ENCODE measurements at places on chromosomes 13 and 19.

GRCh38 chr19:36891768-36892357, 24.2 kb downstream of the ZNF829 start:
- no peak for DNase-seq

DNA sequence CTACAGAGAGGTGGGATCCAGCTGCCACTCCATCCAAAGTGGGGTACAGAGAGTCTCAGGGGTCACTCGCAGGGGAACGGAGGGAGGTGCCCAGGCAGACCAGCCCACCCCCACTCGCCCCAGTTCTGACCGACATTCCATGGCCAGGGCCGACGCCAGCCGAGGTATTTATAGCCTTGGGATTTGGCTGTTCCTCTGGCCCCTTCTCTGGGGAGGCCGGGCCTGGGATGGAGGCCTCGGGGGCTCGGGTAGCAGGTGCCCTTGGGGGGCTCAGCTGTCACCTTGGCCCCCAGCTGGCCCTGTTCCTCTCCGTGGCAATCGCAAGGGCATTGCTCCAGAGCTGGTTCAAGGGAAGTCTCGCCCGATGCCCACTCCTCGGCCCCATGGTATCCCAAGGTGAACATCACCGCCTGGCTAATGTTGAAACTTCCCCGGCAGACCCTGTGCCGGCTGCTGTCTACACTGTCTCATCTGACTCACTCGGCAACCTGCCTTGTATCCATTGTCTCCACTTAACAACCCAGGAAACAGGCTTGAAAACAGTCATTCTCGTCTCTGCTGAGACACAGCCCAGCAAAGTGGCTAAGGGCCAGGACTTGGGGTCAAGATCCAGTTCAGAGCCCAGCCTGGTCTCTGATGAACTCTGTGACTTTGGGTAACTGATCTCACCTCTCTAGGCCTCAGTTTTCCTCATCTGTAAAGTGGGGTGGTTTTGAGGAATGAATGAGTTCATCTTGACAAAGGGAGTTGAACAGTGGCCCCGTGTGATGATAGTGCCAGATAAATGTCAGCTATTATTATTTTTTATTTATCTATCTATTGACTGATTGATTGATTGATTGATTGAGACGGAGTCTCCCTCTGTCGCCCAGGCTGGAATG, 9.7 kb downstream of the PRKACA start:
- no peak for DNase-seq

DNA sequence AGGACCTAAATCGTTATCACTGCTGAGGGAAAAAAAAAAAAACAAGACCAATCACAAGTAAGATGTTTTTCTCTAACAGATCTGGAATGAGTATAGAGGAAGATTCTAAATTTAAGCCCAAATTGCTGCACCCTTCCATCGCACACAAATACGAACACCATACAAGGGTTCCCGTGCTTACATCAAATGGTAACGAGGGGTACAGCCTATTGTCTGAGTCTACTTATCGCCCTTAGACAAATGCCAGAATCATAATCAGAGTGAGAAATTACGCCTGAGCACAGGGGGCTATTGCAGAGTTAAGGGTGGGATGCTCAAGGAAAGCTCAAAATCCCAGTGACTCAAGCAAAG, 603 bp downstream of the ZC3H13 start:
- DNase-seq, result no peak

DNA sequence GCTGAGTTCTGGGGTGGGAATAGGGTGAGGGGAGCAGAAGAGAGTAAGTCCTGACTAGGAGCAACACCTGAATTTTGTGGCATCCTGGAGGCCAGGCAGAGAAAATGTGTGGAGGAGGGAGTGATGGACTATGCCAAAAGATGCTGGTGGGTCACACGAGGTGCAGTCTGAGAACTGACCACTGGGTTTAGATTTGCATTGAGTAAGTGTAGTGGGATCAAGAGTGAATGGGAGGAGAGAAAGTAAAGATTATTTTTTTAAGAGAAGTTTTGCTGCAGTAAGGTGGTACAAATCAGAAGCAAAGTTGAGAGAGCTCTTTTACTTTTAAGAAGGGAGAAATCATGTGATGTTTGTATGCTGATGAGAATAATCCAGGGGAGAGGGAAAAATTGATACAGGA, 405.1 kb downstream of the DLEU7 start:
- no peak for DNase-seq

DNA sequence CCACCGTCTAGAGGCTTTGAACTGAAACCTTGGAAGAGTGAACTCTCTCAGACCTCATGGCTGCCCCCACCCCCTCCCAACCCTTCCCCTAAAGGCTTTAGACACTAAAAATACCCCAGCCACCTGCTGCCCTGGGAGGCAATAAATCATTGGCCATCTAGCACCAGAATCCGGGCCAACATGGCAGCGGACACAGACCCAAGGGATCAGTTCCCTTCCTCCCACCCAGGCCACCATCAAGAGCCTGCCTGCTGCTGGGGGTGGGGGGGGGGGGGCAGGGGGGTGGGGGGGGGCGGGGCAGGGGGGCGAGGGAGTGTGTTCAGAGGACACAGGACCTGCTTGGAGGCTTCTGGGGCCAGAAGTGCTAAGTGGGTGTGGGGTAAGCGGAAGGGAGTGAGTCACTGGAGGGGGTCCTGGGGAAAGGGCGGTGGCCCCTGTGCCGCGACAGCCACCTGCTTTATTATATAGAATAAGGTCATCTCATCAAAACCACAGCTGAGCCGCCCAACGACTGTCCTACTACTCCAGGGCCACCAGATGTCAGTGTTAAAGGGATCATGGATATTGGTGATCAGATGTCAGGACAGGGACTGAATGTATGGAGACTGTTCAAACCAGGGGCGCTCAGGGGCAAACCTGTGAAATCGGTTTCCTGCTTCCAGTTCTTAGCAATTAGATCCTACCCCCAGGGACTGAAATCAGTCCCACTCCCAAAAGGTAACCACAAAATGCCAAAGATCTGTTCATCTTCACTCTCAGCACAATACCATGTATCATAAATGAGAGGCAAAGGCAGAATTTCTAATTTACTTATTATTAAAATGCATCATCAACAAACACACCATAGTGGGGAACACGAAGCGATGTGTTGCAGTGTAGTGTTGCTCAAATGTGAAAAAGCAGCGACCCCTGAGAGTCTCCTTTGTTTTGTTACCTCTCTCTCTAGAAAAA, 24.3 kb downstream of the ARL11 start:
- DNase-seq, result no peak

GRCh38 chr19:6668691-6669090, 1.3 kb downstream of the TNFSF14 start:
- peak; percentile 31 for DNase-seq

GRCh38 chr13:101576977-101577376, 124.5 kb downstream of the ITGBL1 start:
- DNase-seq, result no peak

- DNase-seq, result peak; percentile 23
These were observed 42.5 kb downstream of the DNM2 start for GRCh38 chr19:10760273-10760944.

DNA sequence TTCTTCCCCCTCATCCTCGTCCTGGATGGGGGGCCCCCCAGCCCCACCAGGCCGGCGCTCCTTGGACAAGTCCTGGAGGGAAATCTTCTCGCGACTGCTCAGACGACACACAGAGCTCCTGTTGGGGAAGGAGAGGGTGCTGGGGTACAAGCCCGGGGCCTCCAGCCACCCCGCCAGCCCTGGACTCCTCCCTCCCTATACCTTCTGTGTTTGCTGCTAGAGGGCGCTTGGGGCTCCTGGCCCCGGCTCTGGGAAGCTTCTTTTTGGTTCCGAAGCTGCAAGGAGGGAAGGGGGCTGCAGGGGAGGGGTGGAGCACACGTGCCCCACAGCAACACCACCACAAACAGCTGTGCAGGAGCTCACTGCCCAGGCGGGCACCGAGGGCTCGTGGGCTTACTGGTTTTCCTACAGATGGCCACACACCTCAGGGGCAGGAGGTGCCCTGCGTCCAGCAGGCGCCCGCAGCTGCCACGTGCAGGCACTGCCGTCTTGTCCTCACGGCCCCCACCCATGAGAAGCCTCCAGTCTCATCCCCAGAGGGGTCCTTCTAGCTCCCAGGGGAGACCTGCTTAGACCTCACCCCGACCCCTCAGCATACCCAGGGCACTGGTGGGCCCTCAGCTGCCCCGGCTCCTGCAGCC, 20.5 kb downstream of the EPS8L1 start:
- no peak for DNase-seq

DNA sequence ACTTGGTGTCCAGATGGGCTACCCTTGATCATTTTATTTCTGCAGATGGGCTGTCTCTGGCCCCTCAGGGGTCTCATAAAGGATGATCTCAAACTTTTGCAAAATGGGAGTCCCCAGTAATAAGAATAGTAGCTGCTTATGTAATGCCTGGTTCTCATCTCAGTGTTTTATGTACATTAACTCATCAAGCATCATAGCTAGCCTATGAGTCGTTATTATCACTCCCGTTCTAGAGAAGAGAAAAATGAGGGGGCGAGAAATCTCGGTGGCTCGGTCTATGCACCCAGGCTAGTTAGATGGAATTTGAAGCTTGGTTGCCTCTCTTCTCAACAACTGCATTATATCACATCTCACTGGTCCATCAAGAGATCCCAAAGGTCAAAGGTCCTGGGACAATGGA, 3.4 kb downstream of the CACNG6 start:
- DNase-seq, result no peak

- no peak for DNase-seq
These were observed 166.9 kb downstream of the SLC7A1 start for GRCh38 chr13:29428310-29429181.

- no peak for DNase-seq
These were observed 12.9 kb downstream of the MIPEP start for GRCh38 chr13:23876265-23876664.

DNA sequence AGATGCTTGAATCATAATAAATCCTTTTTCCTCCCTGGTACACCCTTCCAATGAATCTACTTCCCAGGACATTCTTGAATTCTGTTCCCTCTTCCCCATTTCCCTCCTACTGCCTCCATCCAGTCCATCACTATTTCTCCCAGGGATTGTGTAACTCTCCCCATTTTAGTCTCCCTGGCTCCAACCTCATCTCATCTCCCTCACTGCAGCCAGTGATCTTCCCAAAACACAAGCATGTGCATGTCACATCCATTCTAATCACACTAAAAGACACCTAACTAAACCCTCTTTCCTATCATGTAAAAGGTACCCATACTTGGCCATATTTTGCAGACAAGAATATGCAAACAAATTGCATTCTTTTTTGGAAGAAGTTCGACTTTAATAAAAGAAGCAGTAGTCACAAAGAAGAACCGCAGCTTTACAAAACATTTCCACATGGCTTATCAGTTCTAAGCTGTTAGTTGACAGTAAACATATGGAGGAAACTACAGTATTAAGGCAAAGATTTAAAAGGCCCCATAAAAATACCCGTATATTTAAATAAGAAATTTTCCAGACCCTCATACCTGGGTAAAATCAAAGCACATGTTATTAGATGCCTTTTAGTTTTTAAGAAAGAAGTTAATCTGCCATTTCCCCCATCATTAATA, 111.0 kb downstream of the KCTD12 start:
- DNase-seq, result no peak
